Activated CD4-positive, alpha-beta T cell treated with anti-CD3 and anti-CD28 coated beads for 1 hour (primary cell): ENCODE measurements at places on chromosomes 3 and 15.

- DNase-seq = no peak
Observed at GRCh38 chr15:82963471-82964341, 11.2 kb upstream of the HOMER2 start.

- DNase-seq = no peak
Observed at GRCh38 chr3:112847692-112848091, 1.0 kb upstream of the CD200R1L start.

DNA sequence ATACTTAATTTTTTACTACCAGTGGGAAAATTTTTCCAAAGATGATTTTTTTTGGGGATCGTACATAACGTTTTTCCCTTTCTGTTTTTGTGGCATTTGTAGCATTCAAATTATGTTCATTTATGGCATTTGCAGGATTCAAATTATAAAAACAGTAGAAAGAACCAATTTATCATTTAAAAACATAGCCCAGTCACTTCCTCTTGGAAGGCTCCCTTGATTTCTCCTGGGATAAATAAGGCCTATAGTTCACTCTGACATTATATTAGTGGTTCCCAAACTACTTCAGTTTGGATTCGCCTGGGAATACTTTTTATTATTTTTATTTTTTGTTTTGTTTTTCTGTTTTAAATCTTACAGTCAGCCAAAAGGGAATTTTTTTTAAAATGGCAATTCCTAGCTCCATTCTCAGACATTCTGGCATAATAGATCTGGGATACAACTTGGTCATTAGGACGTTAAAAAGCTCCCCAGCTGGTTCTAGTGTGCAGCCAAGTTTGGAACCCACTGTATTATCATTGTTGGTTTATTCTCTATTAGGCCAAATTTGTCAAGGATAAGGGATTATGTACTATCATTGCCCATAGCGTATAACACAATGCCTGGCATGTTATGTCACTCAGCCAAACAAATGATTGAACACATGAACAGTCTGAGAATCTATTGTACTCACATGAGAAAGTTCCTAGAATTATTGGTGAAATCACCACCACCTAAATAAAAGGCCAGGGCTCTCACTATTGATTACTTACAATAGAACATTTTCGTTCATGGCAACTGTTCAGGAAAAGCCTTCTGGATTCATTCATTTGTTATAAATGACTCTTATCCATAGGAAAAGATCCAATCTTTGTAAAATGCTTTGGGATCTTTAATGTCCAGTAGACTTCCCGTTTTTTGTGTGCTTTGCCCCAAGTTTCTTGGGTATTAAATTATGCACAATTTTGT lies 28.9 kb downstream of the RARB start:
- DNase-seq = no peak

DNA sequence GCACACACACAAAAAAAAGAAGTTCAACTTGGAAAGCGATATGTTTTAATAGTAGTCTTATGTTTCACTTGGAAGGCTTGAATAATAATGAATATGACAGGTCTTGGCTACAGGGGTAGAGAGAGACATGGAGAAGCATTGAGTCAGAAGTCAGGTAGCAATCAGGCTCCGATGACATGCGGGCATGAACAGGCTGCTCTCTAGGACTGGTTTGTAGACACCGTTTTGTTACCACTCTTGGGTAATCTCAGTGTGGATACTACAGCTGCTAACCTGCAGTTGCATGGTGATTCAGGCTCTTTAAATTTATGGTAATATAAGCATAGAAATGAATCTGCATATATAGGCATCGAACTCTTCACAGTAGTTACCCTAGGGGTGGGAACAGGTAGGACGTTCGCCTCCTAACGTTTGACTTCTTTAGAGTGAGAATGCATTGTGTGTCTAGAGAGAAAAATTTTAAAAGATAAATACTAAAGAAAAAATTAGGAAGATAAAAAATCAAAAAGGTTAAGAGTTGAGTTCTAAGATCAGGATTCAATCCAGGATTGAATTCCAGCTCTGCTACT lies 241.6 kb upstream of the KBTBD8 start:
- DNase-seq = no peak

DNA sequence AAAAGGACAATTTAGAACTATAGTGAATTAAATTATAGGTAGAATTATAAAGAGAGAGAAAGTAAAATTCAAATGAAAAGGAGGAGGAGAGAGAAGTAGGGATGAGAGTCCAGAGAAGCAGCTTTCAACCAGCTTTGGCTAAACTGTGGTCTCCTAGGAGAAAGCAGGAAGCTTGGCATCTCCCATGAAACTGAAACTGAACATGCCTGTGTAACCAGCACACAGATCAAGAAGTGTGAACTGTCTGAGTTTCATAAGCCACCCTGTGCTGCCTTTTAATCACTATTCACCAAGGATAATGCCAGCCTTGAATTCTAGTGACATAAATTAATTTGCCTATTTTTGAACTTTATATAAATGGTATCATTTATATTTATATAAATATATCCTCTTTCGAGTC lies 128.5 kb downstream of the MYRIP start:
- DNase-seq = no peak

DNA sequence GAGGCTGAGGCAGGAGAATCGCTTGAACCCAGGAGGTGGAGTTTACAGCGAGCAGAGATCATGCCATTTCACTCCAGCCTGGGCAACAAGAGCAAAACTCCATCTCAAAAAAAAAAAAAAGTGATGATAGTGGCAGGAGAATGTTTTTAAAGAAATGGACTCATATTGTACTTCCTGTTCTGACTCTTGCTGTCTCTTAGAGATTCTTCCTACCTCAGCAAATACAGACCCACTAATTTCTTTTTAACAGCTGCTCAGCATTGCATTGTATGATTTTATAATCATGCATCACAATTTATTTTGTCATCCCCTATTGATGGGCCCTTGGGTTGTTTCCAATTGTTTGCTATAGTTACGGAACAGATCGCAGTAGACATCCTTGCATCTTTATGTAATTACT lies 8.8 kb upstream of the ANKDD1A start:
- no peak for DNase-seq

GRCh38 chr15:97084650-97085049 lies 754.1 kb downstream of the NR2F2 start:
- no peak for DNase-seq

GRCh38 chr3:101588616-101589015 lies 14.6 kb downstream of the PCNP start:
- DNase-seq = no peak

DNA sequence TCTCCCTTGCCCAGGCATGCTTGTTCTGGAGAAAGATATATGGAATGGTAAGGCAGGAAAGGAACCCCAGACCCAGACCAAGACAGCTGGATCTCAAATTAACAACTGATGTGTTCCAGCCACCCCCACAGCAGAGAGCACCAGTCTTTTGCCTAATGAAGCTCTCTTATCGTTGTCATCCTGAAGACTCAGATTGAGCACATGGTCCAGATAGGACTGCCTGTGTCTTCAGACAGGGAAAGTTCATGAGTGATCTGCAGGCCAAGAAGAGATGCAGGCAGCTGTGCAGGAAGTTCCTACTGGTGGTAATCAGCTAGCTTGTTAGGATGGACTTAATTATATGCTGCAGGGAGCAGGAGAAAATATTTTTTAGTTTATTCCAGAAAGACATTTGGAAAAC lies 53.3 kb downstream of the PPP2R3A start:
- DNase-seq = no peak
